ENCODE measurements at places on chromosomes 12 and 14.

DNA sequence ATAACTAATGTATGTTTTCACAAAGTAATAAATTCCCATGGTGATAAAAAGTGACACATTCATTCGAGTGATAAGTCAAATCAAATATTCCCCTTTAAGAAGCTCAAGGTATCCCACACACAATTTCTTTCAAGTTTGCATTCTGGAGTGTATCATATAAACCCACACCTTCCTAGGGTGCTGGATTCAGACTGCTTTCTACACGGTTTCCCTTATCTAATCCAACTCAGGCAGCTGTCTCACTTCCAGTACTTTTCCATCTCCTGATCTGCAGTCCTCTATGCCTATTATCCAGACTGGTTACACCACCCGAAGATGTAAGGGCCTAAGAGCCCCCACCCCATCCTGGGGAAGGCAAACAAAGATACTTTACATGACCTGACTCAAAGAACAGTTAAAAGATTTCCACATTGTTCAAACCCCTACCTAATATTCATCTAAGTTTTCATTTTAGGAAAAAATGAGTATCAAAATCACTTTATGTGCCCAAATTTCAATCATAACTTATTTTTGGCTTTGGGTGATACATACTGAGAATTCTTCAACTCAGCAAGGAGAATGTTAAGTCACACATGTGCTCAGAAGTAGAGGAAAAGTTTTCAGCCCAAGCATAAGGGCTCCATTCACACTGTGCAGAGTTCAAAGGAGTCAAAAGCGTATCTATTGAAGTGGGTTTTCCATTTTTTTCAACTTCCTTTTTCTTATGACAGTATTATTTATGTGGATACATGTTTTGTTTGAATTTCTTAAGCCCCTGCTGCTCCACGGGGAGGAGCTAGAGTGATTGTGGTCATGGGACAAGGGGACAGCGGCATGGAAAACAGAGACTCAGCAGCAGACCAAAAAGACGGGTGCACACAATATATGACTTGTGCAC is 41.8 kb downstream of the CORO1C start:
- no peak for DNase-seq

- no peak for DNase-seq
Observed at GRCh38 chr14:59243174-59243573, 54.7 kb downstream of the DAAM1 start.

DNA sequence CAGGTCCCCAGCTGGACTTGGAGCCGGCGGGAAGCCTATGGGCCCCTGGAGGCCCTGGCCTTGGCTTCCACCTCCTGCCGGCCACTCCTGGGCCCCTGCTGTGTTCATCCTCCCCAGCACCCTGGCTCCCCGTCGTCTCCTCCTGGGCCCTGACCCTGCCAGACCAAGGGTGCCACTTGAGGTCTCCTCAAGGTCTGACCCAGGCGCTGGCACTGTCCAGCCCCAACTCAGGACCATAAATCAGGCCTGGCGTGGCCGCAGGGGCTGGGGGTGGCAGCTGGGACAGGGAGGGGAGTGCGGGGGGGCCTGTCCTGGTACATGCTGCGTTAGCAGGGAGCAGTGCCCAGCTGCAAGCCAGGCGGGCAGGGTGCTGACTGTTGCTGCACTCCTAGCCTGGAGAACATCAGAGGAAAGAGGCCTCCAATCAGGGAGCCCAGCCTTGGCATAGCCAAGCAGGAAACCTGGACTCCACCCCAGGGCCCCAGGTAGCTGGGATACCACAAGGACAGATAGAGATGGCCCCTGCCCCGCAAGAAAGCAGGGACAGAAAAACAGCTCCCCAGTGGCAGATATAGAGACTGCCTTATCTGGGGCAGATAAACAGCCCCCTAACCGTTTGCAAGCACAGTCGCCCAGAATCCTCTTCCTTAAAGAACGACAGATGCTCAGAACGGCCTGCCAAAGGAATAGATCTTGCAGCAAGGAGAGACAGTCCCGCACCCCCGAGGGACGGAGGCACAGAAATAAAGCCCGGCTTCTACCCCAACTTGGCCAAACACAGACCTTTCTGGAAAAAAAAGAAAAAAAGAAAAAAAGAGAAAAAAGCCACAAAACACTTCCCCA is 6.5 kb upstream of the ATG101 start:
- DNase-seq: no peak

DNA sequence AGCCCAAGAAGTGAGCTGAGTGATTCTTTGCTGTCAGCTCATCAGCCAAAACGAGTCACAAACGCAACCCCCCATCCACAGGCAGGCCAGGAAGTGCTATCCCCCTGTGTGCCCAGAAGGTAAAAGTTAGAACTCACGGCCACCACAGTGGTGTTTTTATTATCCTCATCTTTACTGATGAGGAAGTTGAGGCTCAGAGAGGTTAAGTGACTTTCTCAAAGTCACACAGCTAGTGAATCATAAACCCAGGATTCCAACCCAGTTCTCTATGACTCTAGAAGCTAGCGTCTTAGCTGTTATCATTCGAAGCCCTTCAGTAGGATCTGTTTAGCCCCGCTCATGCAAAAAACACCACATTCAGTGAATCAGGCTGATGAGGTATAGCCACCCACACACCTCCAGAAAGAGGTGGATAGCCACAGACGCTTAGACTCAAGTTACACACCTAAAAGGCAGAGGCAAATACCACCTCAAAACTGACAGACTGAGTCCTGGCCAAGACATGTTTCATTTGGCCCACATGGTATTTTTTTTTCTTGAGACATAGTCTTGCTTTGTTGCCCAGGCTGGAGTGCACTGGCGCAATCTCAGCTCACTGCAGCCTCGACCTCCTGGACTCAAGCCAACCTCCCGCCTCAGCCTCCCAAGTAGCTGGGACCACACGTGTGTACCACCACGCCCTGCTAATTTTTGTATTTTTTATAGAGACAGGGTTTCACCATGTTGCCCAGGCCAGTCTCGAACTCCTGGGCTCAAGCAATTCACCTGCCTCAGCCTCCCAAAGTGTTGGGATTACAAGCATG is 100.7 kb downstream of the SCARB1 start:
- DNase-seq: no peak

DNA sequence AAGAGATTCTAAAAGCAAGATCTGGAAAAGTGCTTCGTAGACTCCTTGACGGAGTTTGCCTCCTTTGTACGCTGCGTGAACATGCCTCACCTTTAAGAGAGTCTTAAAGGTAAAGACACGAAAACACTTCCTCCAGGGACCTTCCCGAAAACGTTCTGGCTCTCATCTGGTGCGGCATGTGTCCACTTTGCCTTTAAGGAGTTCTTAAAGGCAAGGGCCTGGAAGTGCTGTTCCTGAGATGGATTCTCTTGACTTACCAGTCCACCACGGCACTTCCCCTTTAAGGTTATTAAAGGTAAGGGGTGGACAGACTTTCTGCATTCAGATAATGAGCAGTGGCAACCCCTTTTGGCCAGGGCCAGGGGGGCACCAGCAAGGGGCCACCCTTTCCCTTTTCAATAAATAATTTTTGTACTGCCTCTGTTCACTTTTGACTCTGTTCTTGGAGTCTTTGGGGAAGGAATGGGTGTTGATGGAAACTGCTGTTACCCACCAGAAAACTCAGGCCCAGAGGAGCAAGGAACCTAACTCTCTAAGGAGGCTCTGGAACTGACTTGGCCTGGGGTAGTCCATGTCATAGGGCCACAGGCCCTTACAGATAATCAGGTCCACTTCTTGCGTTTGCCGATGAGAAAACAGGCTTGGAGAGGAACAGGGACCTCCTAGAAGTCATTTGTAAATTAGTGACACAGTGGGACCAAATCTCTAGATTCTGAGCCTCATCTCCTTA is 4.4 kb downstream of the REM2 start:
- no peak for DNase-seq

DNA sequence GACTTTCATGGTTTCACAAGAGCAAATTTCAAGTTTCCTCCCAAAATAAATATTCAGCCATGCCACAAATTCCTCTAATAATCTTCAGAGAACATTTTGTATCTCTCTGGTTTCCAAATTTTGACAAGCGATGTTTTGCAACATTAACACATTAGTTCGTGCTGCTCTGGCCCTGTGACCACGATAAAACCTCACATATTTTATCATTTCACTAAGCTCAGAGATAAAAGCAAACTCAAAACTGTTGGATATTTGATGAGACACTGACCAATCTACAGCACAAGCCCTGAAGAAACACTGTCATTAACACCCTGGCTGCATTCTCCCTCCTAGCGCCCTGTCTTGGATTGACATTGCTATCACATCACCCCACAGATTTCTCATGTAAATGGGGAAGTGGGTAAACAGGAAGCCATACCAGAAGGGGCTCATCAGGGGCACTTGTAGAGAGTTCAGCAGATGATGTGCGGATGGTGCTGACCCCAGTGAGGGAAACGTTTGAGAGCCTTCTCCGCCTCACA is 264.3 kb downstream of the PRKD1 start:
- no peak for DNase-seq

Measured in GOT3 (cell line).